Astrocyte (in vitro differentiated cells and primary cell): ENCODE measurements at places on chromosomes 12 and 14. TPM values are rescaled to one million over a fixed set of nuclear protein-coding genes. Genes with fewer than 3 reads are reported as not detected.

TMPRSS12 gene
- total RNA-seq: not detected in 2 replicates

RAB15 gene
- total RNA-seq: 32.1 and 36.3 TPM in 2 replicates

CELA1 gene
- total RNA-seq: not detected in 2 replicates

BEGAIN gene
- total RNA-seq: 0.54 and 0.89 TPM in 2 replicates

KRT81 gene
- 1.2 TPM in 2 replicates for total RNA-seq

FGF23 gene
- not detected in 2 replicates for total RNA-seq

CISTR gene
- total RNA-seq: not detected in 2 replicates

LRP1 gene
- 369 and 397 TPM in 2 replicates for total RNA-seq

IL26 gene
- total RNA-seq: not detected in 2 replicates

GRCh38 chr12:130788515-130788914 is 50.5 kb downstream of the STX2 start:
- no peak for DNase-seq

DNA sequence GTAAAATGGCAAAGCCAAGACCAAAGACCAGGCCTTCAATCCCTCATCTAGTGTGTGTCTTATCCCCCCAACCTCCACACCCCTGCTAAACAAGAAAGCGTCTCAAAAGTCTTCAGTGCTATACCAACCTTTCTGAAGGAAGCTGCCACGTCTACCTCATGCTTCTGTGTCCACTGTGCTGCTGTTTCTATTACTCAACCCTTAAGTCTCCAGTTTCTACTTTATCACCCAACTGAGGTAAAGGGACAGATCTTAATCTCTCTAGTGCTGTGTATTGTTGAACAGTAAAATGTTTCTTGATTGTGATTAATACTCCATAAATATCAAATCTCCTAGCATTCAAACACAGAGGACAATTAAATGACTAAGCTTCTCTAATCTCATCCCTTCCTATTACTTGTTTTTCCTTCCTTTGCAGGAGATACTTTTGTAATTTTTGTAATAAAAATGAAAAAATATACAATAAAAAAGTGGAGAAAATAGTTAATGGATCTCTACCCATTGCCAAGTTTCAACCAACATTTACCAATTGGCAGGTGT is 23.3 kb downstream of the BTBD7 start:
- DNase-seq: no peak

DNA sequence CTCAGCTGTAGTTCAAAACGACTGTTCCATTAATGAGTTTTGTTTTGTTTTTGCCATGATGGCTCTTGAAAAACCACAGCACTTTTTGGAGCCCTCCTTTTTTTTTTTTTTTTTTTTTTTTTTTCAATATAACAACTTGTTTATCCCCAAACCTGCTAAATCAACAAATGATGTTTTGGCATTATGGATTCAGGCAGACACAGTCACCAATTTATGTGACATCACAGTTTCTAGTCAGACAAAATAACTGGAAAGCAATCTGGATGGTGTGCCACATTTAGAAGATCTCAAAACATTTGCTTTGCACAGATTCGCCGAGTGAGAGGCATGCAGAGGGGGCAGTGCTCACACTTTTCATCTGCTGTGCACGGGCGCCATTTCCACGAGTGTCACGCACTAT is 7.9 kb upstream of the RFLNA start:
- DNase-seq: no peak

GRCh38 chr14:61498303-61498702 is 176.9 kb downstream of the PRKCH start:
- DNase-seq: peak; percentile 76

- no peak for DNase-seq
Observed at GRCh38 chr12:203462-204260, 10.3 kb downstream of the SLC6A12 start.

- no peak for DNase-seq
Observed at GRCh38 chr14:103897075-103897947, 30.9 kb upstream of the TDRD9 start.

GRCh38 chr12:9992296-9992695 is 6.6 kb downstream of the CLEC1B start:
- DNase-seq: no peak

- no peak for DNase-seq
Observed at GRCh38 chr12:52715416-52715815, 12.1 kb upstream of the KRT77 start.

GRCh38 chr14:104230119-104230815 is 91.9 kb downstream of the KIF26A start:
- DNase-seq: no peak

DNA sequence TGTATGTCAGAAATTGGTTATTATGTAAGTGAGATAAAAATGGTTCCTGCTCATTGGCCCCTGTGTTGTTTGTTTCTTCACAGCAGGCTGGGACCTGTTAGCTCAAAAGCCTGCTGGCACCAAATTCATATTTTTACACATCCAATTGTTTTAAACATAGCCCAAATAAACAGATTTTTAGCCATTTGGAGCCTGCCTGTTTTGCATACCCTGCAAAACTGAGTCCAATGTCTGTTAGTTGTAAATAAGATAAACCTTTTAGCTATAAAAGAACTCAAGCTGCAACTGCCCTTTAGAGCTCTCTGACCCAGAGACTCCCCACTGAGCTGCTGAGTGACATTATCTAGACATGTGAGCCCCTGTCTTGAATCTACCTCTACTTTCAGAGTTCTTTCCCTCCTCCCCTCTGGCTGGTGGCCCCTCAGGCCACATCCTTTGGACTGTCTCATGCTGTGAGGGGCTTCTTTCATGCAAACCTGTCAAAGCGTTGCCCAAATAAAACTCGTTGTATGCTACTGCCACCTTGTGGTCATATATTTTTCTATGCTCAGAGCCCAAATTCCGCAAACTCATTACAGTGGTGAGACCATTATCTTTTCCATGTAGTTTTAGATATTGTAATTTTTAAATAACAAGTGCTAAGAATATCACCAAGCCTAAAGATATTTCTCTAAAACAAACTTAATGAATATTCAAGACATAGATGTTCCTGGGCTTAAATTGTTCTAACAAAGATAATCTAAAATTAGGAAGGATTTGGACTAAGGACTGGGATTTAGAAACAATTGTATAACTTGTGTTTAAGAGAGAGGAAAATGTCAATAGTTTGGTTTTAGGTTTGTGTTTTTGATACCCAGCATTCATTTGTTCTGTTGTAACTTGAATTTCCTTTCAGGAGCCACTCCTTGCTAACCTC is 337.9 kb downstream of the AACS start:
- DNase-seq: no peak

DNA sequence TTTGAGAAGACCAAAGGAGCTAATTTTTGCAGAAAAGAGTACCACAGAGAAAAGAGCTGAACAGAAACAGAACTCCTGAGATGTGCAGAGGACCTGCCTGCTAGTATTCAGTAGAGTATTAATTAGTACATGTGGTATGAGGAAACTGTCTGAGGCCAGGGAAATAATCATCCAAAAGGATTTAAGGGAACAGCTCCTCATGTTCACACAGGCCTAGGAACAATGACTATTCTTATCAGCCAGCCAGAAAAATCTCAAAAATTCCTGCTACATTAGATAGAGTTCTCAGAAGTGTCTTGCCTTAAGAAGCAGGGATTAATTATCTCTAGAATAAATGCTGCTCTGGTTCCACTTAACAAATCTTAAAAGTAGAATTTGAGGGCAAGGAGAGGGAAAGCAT is 36.4 kb downstream of the PKP2 start:
- peak; percentile 35 for DNase-seq

GRCh38 chr12:119804011-119804641 is 73.0 kb downstream of the CIT start:
- DNase-seq: peak; percentile 57

DNA sequence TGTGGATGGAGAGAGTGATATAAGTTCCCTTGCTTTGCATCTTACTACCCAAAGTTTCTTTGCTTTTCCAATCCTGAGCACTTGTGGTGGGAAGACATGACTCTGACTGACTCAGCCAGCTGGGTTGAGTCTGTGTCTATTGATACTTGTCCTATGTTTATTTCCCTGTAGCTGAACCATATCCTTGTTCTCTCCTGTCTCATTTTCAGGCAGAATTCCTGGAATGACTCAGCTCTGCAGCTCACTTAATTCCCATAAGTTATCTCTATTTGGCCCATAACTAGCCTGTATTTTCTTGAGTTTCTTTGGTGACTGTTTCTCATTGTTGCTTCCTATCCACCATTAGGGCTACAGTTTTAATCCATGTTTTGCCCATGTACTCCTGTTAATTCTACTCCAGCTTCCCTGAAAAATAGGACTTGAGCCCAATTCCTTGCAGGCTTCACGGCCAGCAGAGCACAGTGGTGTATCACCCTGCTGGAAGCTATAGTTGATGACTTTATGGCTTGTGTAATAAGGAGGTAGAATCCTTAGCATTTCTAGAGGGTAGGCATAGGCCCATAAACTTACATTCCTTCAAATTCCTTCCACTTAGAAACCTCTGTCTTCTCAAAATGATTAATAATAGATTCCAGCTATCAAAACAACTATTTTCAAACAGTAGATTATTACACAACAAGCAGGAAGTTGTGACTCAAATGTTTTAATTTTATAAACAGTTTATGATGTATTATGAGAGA is 183.1 kb downstream of the TMTC3 start:
- peak; percentile 97 for DNase-seq

GRCh38 chr12:16076557-16076956 is 165.4 kb downstream of the DERA start:
- no peak for DNase-seq

GRCh38 chr12:81541121-81541520 is 218.0 kb downstream of the PPFIA2 start:
- no peak for DNase-seq
